ENCODE measurements at places on chromosomes 12 and 14.

DNA sequence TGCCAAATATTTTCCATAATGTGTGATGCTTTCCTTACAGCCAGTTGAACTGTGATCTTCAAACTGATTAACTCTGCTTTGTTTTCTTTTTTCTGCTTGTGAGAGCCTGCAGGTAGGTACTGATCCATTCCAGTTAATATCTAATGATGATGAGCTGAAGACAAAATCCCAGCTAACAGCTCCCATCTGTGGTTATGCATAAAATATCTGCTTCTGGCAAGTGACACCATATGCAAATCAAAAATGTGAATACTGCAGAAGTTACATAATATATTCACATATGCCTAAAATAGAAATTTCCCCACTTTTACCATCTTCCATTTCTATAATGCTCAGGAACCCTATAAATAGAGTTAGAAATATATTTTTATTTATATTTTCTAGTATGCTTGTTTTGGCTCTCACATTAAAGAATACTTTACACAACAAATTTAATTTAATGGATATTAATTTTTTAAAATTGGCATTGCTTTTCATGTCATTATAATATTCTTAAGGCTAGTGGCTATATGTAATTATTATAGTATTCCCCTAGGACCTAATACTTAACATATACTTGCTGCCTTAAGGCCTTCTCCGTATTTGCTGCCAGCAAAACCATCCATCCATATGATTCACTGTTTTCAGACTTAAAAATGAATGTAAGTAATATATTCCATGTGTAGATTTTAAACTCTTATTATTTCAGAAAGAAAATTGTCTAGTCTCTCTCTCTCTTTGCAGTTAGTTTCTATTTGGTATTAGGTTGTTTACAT lies 83.8 kb downstream of the CCER1 start:
- no peak for DNase-seq
- no peaks in the 10 kb centered on the region for H3K36me3 ChIP-seq
- no peak overlapping the region for H3K27ac ChIP-seq

GRCh38 chr12:116765271-116765670 lies 27.2 kb downstream of the RNFT2 start:
- no peaks in the 10 kb centered on the region for H3K27me3 ChIP-seq
- H3K4me1 ChIP-seq, result no peaks in the 10 kb centered on the region
- no peak for DNase-seq
- peaks cover 22% of the 10 kb centered on the region for H3K36me3 ChIP-seq
- H3K27ac ChIP-seq, result no peak overlapping the region

DNA sequence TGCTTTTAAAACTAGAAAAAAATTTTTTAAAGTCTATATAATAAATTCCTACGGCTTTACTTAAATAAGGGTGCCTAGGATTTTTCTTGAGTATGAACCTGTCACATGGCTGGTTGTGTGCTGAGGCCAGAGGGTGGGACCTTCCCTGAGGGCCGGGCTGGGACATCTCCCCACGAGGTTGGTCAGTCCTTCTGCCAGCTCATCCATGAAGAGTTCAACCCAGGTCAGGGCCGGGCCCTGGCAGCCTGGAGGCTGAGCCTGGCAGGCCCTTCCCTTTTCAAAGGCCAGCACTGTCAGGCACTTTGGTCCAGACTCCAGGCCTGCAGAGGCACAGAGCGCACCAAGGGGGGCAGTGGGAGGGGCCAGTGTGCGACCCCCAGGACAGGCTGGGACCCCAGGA lies 31.7 kb downstream of the TNFAIP2 start:
- peaks cover 15% of the 10 kb centered on the region for H3K27me3 ChIP-seq
- no peak overlapping the region for H3K4me3 ChIP-seq
- no peaks in the 10 kb centered on the region for H3K4me1 ChIP-seq
- no peaks in the 10 kb centered on the region for H3K36me3 ChIP-seq
- DNase-seq, result no peak

GRCh38 chr12:2354151-2354991 lies 301.6 kb downstream of the CACNA1C start:
- H3K4me1 ChIP-seq, result peaks cover 30% of the 10 kb centered on the region
- no peaks in the 10 kb centered on the region for H3K36me3 ChIP-seq
- H3K27ac ChIP-seq, result no peak overlapping the region

Data from activated B cell treated with CpG ODN at 0.5 μM for 24 hours (primary cell).